HepG2 (cell line): ENCODE measurements at places on chromosomes 4 and X. TPM values are rescaled to one million over a fixed set of nuclear protein-coding genes. Genes with fewer than 3 reads are reported as not detected.

GRCh38 chrX:132694382-132694781, 205.5 kb upstream of the MBNL3 start:
- DNase-seq: no peak
- no peak overlapping the region for H3K27ac ChIP-seq
- no peak overlapping the region for H3K4me3 ChIP-seq
- no peaks in the 10 kb centered on the region for H3K27me3 ChIP-seq
- no peaks in the 10 kb centered on the region for H3K4me1 ChIP-seq

- H3K4me3 ChIP-seq: no peak overlapping the region
- no peak overlapping the region for H3K27ac ChIP-seq
- no peak for DNase-seq
- H3K27me3 ChIP-seq: no peaks in the 10 kb centered on the region; the same call in 2 of the 3 replicates
- no peaks in the 10 kb centered on the region for H3K36me3 ChIP-seq
Observed at GRCh38 chr4:40256329-40256728, 59.5 kb downstream of the RHOH start.

GRCh38 chr4:62408454-62408853, 1208.3 kb downstream of the ADGRL3 start:
- no peaks in the 10 kb centered on the region for H3K36me3 ChIP-seq
- H3K27ac ChIP-seq: no peak overlapping the region
- no peaks in the 10 kb centered on the region for H3K27me3 ChIP-seq
- no peak for DNase-seq
- no peaks in the 10 kb centered on the region for H3K4me1 ChIP-seq

- H3K4me3 ChIP-seq: no peak overlapping the region
- H3K36me3 ChIP-seq: no peaks in the 10 kb centered on the region
- H3K4me1 ChIP-seq: no peaks in the 10 kb centered on the region
- H3K27ac ChIP-seq: no peak overlapping the region
Observed at GRCh38 chr4:28469886-28470285, 1609.2 kb downstream of the STIM2 start.

GRCh38 chrX:44904542-44905115, 31.6 kb downstream of the KDM6A start:
- no peaks in the 10 kb centered on the region for H3K36me3 ChIP-seq
- H3K4me1 ChIP-seq: peaks cover 67% of the 10 kb centered on the region
- no peak overlapping the region for H3K27ac ChIP-seq
- no peak for DNase-seq
- H3K27me3 ChIP-seq: no peaks in the 10 kb centered on the region

Gene CPLX1
- 0.18 and 0.36 TPM in 2 replicates for total RNA-seq

Gene WNK3
- 0.62 and 1.2 TPM in 2 replicates for total RNA-seq

Gene DTHD1
- total RNA-seq: not detected in 2 replicates

Gene ATP1B4
- not detected in 2 replicates for total RNA-seq

Gene PPEF2
- total RNA-seq: not detected in 2 replicates

Gene GAGE12J
- total RNA-seq: not detected in 2 replicates
